ENCODE measurements at places on chromosomes 6 and 20.

- DNase-seq: no peak
- peak overlapping the region; percentile 58 for H3K4me3 ChIP-seq
- no peak overlapping the region for H3K27ac ChIP-seq
- H3K4me1 ChIP-seq: peaks cover 27% of the 10 kb centered on the region
- H3K27me3 ChIP-seq: no peaks in the 10 kb centered on the region
- no peaks in the 10 kb centered on the region for H3K36me3 ChIP-seq
Measured at GRCh38 chr6:31597006-31597405, 4.2 kb upstream of the NCR3 start.

GRCh38 chr20:5727018-5727515, 23.1 kb upstream of the SHLD1 start:
- no peak for DNase-seq
- no peak overlapping the region for H3K4me3 ChIP-seq
- peaks cover 2% of the 10 kb centered on the region for H3K36me3 ChIP-seq
- H3K27me3 ChIP-seq: no peaks in the 10 kb centered on the region
- H3K4me1 ChIP-seq: peaks cover 6% of the 10 kb centered on the region

DNA sequence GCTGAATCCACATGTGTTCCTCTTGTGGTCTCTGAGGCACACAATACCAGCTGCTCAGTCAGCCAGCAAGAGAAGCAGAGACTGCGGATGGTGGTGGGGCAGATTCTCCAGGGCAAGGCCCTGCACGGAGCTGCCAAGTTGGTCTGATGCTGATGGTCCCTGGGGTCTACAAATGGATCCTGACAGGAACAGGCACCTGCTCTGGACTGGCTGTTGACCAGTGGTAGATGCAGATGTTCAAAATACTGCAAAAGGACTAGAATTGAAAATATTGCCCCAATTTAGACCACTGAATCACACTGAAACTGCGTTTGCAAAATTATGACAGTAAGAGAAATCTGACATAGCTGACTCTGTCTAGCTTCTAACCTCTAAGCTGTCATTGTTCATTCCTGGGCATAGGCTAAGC, 29.6 kb upstream of the TUBB2A start:
- no peak overlapping the region for H3K4me3 ChIP-seq
- H3K36me3 ChIP-seq: peaks cover 1% of the 10 kb centered on the region
- no peak overlapping the region for H3K27ac ChIP-seq

DNA sequence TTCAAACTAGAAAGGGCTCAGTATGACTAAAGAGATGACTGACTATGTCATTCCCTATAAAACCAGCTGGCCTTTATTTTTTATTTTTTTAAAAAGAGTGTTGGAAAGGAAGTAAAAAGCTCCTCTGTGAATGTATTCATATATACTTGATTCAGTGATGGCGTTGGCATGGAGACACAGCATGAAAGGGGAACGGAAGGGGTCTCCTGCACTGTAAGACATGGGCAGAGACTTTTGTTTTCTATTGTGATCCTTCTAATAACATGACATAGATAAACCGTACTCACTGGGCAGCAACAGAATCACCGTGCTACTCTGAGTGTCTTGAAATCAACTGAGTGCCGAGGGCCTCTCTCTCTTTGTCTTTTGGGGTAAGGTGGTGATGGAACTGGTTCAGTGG, 228.1 kb upstream of the RIN2 start:
- H3K27ac ChIP-seq: no peak overlapping the region
- peaks cover 3% of the 10 kb centered on the region for H3K27me3 ChIP-seq
- H3K4me3 ChIP-seq: no peak overlapping the region
- DNase-seq: no peak
- no peaks in the 10 kb centered on the region for H3K4me1 ChIP-seq

DNA sequence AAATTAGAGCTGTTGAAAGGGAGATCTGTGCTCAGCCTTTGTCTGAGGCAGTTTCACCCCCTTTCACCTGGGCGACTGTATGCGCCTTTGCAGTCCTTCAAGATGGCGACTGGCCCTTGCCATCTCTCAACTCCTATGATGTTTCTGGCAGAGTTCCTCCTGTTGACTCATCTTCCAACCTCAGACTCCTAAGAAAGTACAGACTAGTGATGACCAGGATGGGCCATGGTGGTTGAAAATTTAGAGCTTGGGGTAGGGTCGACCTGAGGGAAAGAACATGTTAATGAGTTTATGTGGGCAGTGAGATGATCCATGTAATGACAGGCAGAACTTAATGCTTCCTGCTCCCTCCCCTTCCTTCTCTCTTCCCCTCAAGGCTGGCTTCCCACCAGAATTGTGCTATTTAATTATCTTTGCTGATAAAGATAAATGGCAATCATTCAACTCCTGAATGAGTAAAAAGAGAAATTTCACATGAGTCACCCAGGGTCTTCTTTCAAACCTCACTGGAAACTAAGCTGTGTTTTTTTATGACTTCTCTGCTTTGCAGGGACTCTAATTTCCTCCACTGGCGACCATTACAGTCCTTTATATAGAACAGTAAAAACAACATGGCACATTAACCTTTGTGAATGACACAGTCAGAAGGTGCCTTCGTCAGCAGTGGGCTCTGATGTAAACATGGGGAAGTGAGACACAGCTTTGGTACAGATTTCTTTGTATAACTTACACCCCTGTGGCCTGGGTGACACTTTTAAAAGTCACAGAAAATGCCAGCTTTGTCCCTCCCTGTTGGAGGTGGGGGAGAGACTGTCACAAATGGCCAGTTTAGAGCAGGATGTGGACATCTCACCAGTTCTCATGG, 103.5 kb downstream of the SCP2D1 start:
- H3K4me1 ChIP-seq: no peaks in the 10 kb centered on the region
- DNase-seq: no peak
- H3K36me3 ChIP-seq: no peaks in the 10 kb centered on the region
- H3K27ac ChIP-seq: no peak overlapping the region

- no peak overlapping the region for H3K27ac ChIP-seq
- no peak overlapping the region for H3K4me3 ChIP-seq
- DNase-seq: no peak
- no peaks in the 10 kb centered on the region for H3K4me1 ChIP-seq
- H3K36me3 ChIP-seq: no peaks in the 10 kb centered on the region
Measured at GRCh38 chr20:13037727-13038126, 29.0 kb downstream of the SPTLC3 start.

DNA sequence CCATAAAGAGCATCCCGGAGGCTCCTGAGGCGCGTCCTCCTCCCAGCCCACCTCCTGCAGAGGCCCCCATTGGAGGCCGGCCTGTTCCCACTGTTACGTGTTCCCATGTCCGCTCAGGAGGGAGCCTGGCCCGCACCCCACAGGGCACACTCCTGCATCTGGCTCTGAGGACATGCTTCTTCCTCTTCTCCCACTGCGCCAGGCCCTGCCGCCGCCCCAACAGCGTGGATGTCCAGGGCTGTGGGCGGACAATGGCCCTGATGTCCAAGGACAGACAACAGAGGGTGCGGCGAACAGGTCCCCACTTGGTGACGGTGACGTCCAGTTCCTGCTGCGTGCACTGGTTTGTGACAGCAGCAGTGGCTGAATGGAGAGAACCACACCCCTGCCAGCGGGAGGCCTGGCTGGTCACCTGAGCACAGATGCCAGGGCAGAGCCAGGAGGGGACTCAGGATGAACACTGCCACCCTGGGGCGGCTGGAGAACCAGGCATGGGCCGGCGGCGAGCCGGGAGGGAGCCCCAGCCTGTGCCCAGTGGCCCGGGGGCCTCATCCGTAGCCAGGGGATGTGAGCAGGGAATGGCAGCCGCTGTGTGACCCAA, 26.6 kb downstream of the FRMD1 start:
- H3K4me3 ChIP-seq: no peak overlapping the region
- no peak overlapping the region for H3K27ac ChIP-seq
- DNase-seq: no peak
- H3K36me3 ChIP-seq: no peaks in the 10 kb centered on the region

DNA sequence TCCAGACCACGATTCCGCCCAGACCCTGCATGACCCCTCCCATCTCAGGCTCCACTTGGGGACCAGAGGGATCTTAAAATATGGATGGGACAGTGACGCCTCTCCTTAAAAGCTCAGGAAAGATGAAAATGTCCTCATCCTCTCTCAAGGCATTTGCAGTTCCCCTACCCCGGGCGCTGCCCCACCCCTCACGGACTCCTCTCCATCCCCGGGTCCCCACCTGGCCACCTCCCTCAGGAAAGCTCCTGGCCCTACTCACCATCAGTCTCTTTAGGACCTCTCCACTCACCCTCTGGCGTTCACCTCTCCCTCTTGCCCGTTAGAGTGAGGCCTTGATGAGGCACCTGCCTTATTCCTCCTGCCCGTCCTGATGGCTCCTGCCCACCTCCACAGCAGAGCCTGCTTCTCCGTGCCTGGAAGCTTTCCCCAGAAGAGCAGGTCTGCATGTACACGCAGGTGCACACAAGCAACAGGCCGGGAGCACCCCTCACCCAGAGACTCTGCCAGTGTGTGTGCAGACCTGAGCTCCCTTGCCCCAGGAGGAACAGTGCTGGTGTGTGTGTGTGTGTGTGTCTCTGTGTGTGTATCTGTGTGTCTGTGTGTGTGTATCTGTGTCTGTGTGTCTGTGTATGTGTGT, 105.6 kb upstream of the NXT1 start:
- no peak overlapping the region for H3K4me3 ChIP-seq
- DNase-seq: no peak
- peaks cover 36% of the 10 kb centered on the region for H3K27me3 ChIP-seq
- H3K27ac ChIP-seq: no peak overlapping the region
- H3K36me3 ChIP-seq: no peaks in the 10 kb centered on the region

- H3K27ac ChIP-seq: no peak overlapping the region
- H3K4me1 ChIP-seq: peaks cover 10% of the 10 kb centered on the region
- no peaks in the 10 kb centered on the region for H3K36me3 ChIP-seq
- DNase-seq: no peak
Measured at GRCh38 chr6:169266746-169267591, 13.3 kb upstream of the THBS2 start.

DNA sequence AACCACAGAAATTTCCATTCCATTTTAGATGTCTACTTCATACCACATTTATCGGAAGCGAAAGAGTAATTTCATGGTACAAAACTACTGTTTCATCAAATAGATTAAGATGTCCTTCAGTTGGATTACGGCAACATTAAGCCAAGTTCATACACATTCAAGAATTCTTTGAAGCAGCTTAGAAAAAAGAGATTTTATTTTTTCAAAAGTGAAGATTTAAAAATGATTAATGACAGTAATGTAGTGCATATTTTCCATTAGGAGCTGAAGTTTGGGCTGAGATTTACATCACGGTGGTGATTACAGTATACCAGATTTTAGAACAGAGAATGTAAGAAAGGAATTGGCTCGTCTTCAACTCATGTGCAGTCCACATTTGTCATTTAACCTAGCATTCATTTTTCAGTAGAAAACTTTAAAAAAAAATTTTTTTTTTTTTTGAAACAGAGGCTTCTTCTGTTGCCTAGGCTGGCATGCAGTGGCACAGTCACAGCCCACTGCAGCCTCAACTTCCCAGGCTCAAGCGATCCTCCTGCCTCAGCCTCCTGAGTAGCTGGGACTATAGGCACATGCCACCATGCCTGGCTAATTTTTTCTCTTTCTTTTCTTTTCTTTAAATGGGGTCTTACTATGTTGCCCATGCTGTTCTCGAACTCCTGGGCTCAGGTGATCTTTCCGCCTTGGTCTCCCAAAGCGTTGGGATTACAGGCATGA, 1.9 kb downstream of the SYNJ2 start:
- H3K27ac ChIP-seq: peak overlapping the region; percentile 92
- H3K4me3 ChIP-seq: peak overlapping the region; percentile 88
- DNase-seq: no peak

DNA sequence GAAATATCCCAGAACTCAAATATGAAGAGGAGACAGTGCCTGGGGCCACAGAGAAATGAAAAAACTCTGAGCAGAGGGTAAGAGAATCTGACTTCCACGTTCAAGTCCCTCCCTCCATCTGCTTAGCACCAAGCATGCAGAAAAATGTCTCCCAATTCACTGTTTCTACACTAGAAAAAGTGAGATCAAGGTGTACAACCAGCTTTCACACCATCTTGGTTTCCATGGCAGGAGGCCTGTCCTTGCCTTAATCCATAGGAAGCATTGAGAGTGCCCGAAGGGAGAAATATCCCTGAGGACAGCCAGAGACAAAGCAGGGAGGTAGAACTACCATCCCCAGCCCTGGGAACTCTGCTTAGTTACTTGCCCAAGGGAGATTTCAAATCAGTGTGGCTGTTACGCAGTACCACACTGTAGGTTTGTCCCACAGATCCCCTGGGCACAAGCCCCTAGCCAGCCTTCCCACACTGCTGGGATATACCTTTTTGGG, 82.9 kb downstream of the SCML4 start:
- peak overlapping the region; percentile 89 for H3K4me3 ChIP-seq
- H3K4me1 ChIP-seq: peaks cover 61% of the 10 kb centered on the region
- DNase-seq: no peak
- peak overlapping the region; percentile 98 for H3K27ac ChIP-seq
- no peaks in the 10 kb centered on the region for H3K27me3 ChIP-seq

DNA sequence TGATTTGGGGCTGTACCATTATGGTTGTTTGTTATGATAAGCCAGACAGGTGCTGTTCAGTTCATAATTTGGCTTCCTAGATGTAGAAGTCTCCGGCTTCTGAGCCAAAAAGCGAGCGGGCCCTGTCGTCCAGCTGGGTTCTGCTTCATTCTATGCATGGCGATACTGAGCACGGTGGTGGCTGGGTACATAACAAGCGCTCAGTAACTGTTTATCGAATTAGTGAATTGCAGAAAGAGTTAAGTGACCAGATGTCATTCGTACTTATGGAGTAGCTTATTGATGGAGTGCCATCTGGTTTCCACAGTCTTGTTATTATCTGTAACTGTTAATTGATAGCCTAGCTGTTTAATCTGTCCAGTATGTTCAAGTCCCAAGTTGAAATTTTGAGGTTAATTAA, 85.0 kb downstream of the DTD1 start:
- H3K27me3 ChIP-seq: no peaks in the 10 kb centered on the region
- H3K4me3 ChIP-seq: no peak overlapping the region
- no peak overlapping the region for H3K27ac ChIP-seq
- peaks cover 11% of the 10 kb centered on the region for H3K4me1 ChIP-seq
- no peak for DNase-seq
- no peaks in the 10 kb centered on the region for H3K36me3 ChIP-seq

- no peaks in the 10 kb centered on the region for H3K36me3 ChIP-seq
- H3K4me1 ChIP-seq: no peaks in the 10 kb centered on the region
- DNase-seq: no peak
- H3K4me3 ChIP-seq: no peak overlapping the region
- no peaks in the 10 kb centered on the region for H3K27me3 ChIP-seq
Measured at GRCh38 chr20:15359056-15359455, 1021.6 kb upstream of the FLRT3 start.

DNA sequence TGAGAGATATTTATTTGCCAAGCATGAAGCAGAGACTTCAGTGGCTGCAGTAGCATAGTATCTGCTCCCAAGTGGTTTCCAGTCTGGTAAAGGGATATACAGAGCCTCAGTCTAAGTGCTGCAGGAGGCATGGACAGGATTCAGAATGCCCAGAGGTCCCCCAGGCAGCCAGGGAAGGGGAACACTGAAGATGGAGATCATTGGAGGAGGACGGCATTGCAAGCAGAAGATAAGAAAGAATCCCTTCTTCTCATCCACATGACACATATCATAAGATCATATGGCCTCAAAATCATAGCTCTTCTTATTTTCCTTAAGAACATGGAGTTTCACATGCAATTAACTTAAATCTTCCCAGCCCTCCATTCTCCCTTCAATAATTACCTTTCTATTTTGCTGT, 136.1 kb downstream of the KCNQ5 start:
- no peak overlapping the region for H3K27ac ChIP-seq
- H3K36me3 ChIP-seq: no peaks in the 10 kb centered on the region
- no peaks in the 10 kb centered on the region for H3K4me1 ChIP-seq
- H3K27me3 ChIP-seq: peaks cover 6% of the 10 kb centered on the region
- no peak for DNase-seq
- H3K4me3 ChIP-seq: no peak overlapping the region

- no peak overlapping the region for H3K4me3 ChIP-seq
- no peak for DNase-seq
- H3K27me3 ChIP-seq: peaks cover 21% of the 10 kb centered on the region
- H3K27ac ChIP-seq: no peak overlapping the region
- H3K4me1 ChIP-seq: no peaks in the 10 kb centered on the region
Measured at GRCh38 chr6:168171673-168172353, 92.8 kb upstream of the FRMD1 start.

Measured in T-helper 17 cell (primary cell).